ENCODE measurements at places on chromosomes 5 and 9.

GRCh38 chr9:114304416-114305188, 18.3 kb upstream of the ORM1 start:
- DNase-seq: no peak

- DNase-seq: no peak
Observed at GRCh38 chr5:143311428-143311827, 92.1 kb downstream of the NR3C1 start.

DNA sequence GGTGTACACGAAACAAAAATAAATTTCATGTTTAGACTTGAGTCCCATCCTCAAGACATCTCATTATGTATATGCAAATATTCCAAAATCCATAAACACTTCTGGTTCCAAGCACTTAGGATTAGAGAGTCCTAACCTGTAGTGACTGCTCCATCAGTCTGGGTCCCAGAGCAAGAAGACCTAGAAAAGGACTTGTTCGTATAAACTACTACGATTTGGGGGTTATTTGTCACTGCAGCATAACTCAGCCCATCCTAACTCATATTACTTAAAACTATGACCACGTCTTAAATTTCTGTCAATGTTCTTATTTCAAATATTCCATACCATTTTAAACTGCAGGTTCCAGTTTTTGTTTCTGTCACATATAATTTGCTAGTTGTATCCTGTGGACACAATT, 463.0 kb downstream of the AGTPBP1 start:
- no peak for DNase-seq

- DNase-seq: no peak
Observed at GRCh38 chr5:133117166-133117911, 65.5 kb downstream of the HSPA4 start.

DNA sequence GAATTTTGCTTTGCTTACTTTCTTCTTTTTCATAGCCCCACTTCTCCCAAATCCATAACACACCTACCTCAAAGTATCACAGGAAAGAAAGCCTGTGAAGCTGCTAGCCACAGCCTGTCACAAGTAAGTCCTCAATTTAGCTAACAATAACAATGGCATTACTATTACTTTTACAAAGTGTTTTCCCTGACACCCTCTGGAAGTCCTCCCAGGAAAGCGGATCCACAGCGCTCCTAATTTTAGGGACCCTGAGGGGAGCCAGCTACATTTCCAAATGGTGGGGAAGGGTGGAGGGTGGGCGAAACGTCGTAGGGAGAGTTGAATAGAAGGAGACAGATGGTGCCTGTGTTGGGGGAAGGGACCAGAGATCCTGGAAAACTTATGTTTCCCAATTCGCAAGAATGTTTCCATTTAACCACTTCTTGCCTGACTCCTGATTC, 523 bp upstream of the WWC1 start:
- no peak for DNase-seq

DNA sequence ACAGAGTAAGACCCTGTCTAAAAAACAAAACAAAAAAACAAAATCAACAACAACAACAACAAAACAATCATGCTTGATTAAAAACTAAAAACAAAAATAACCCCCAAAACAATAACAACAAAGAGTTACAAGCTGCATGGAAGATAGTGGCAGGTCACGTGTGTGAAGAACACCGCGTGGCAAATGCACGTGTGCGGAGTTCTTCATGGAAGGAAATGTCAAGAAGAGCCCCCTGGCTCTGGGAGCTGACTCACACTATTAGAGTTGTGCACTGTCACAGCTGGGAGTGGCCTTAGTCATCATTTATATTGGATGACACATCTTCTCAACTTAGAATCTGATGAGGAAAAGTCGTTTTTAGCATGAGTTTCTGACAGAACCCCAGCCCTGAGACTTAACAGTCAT, 110.5 kb downstream of the JMY start:
- DNase-seq: no peak

DNA sequence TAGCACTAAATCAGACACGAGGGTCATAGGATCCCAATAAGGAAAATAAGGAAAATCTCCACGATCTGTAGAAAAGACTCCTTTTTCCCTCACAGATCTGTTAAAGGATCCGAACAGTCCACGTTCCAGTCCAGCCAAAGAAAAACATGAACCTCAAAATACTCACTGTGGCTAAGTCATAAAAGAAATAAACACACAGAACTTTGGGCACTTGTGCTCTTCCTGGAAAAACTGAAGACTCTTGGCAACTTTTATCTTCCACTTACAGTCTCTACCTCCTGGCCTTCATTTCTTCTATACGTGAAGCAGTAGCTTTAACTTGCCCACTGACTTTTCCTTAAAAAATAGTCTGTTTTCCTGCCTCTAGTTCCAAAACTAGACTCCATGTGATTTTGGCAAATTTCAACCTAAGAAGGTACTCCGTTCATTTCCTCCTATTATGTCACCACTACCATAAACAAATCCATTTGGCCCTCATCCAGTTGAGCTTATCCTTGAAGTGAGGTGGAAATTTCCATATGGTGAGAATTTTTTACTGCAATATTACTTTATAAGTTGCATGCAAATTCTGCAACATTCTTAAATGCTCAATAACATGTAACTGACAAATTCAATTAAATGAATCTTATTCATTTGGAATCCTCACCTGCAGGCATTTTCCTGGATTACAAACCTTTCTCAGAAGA, 5.3 kb upstream of the LHFPL2 start:
- DNase-seq: no peak

DNA sequence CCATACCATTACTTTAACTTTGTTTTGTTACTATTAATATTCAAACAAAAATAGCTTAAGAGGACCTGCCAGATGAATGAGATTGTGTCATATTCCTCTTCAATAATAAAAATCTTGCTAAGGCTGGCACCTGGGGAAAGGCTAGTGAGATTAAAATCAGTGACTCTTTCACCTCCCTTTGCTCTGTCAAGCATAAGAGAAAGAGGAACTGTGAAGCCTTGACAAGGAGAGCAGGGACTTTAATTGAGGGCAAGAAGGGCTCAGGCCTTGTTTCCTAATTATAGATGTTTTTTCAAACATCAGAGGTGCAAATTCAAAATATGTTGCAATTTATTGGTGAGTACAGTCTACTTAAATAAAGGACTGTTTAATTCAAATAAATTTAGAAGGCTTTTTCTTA, 91.7 kb downstream of the SPATA31D1 start:
- no peak for DNase-seq

DNA sequence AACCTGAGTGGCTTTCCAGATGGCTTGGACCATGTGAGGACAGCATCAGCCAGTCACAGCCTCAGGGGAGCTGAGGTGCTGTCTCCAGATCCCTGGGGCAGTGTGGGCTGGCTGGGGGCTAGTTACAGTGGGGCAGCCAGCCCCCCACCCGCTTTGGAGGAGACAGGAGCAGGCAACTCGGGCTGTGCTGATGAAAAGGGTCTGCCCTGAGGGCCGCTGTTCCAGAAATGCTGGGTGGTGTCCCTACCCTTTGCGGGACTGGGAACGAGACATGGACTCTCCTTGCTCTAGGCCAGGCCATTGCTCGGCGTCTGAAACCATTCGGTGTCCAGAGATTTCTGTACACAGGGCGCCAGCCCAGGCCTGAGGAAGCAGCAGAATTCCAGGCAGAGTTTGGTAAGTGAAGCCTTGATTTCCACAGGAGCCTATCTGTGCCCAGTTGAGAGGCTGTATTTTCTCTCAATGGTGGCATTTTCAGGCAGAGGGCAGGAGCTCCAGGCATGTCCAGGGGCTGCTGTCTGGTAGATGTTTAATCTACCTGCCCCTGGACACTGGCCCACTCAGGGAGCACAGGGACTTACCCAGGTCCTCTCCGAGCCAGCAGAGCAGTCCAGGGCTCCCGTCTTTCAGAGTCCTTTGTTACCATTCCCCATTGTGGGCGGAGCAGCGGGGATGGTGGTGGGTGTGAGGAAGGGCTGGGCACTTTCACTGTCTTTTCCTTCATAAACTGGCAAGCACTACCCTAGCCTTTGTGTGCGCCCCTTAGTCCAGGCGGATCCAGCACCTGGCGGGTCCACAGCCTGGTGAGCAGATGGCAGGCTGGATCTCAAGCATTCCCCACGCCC, 7.2 kb downstream of the GRHPR start:
- DNase-seq: no peak

DNA sequence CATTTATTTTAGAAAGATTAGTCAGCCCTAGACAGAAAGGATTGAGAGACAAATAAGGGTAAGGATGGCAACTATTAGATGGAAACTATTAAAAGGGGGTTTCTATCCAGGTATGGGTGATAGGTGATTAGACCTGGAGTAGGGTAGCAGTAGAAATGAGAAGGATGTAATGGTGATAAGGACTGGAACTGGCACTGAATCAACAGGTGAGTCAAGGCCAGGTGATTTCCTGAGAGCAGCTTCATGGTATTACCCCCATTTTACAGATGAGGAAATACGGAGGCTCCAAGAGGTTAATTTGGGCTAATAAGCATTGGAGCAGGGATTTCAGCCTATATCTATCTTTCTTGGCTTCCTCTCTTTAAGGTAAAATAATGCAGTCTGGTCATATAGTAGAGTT, 55.7 kb downstream of the CAST start:
- DNase-seq: no peak

DNA sequence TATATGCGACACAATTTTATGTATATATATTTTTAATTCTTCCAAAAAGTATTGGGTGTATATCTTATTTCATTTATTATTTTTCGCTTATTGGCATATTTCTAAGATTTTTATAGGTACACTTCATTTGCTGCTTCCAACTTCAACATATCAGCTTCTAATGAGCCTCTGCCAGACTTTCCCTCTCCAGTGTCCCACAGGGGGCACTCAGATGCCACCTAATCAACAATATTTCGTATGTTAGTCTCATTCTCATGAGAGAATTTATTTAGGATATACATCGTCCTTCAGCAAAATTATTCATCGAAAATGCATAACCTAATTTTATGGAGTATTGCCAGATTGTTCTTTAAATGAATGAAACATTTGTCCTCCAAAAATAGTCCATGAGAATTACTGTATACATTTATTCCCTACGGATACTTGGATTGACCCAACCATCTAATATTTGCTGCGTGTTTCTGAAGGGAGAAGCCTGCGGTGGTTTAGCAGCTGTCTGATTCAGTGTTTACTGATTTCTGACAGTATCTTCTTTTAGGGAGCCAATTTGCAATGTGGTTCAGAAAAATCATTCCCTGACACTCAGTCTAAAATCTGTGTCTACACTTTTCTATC, 100.6 kb upstream of the SELENOP start:
- DNase-seq: peak; percentile 27

- no peak for DNase-seq
Observed at GRCh38 chr9:80538976-80539375, 967.2 kb downstream of the TLE4 start.

GRCh38 chr9:72193478-72193881, 44.2 kb downstream of the GDA start:
- DNase-seq: no peak

DNA sequence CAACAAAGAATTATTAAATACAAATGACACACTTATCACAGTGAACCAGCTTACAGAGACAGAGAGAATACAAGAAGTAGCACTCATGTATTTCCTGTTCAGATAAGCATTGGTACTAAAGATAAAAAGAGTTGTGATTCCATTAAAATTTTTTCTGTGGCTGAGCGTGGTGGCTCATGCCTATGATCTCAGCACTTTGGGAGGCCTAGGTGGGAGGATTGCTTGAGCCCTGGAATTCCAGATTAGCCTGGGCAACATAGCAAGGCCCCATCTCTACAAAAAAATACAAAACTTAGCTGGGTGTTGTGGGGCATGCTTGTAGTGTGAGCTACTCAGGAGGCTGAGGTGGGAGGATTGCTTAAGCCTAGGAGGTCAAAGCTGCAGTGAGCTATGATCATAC, 32.9 kb downstream of the FCHO2 start:
- no peak for DNase-seq

DNA sequence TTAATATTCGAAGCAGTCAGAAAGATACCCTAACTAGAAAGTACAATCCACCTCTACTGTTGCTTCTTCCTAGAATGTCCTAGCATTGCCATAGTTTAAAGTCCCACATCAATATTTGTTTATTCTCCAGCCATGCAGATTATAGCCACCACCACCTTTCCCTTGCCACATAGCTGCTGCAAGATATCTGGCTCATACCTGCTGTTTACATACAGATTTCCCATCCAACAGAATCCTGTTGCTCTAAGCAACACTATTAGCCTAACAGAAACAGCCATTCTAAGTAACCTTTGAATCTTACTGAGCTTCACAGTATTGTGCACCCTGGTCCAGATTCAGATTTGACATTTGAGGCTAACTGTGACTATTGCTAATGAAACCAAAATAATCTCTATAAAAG, 45.6 kb downstream of the GNAQ start:
- DNase-seq: no peak

DNA sequence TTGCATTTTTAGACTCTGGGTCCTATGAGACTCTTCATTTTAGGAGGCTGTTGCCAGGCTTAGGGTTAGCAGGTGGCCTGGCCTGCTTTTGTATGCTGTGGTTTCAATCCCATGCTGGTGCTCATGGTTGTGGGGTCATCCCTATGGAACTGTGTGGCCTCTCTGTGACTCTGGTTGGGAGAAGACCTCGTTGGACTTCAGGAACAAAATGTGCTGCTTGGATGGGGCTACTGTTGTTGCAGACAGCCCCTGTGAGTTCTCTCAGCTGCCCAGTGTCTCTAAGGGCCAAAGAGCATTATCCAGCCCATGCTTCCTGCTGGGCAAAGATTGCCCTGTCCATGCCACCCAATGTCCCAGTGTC, 169.5 kb upstream of the S1PR3 start:
- no peak for DNase-seq

DNA sequence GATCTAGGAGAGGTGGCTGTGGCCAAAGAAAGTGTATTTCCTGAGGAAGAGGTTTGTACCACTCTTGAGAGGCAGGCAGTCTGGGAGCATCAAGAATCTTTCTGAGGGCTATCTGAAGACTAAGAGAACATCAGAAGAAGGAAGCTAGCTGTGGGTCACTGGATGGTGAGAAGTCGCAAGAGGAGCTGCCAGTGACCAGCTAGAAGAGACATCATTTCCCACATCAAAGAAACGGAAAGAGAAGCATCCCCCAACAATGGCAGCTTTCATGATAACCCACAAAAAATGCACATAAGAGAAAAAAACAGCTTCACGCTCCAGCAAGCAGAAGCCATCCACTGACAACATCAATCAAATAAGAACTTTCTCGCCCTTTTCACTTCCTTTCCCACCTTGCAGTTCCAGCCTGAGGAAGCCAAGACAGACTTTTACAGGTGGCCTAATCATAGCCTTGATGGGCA, 25.0 kb upstream of the CEP78 start:
- DNase-seq: no peak

- no peak for DNase-seq
Observed at GRCh38 chr5:1999794-2000193, 117.1 kb upstream of the IRX4 start.

- DNase-seq: no peak
Observed at GRCh38 chr5:158456756-158457155, 597.8 kb upstream of the CLINT1 start.

DNA sequence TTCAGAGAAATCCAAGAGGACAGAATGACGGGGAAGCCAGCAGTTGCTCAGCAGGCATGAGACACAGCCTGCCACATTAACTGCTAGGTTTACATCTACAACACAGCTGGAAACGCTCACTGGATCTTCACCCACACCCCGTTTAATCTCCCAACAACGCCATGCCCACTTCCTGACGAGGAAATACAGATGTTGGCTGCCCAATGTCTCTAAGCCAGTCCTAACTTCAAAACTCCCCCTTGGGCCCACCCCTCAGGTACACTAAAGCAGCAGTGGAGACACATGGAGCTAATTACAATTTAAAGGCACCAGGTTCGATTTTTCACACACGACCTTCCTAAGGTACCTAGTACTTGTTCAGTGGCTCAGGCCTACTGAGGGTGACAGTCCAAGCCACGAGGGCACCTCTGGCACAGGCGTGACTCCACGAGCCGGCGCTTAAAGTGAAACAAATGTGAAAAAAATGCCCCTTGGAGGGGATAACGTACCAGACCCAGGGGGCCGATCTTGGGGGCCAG, 904 bp downstream of the RPL12 start:
- no peak for DNase-seq

Measured in prostate gland (tissue), 2 donors.